Myocyte (in vitro differentiated cells): ENCODE measurements at places on chromosomes 7 and 10.

- DNase-seq = no peak
These were observed 32.6 kb downstream of the DDIT4 start for GRCh38 chr10:72306215-72306760.

DNA sequence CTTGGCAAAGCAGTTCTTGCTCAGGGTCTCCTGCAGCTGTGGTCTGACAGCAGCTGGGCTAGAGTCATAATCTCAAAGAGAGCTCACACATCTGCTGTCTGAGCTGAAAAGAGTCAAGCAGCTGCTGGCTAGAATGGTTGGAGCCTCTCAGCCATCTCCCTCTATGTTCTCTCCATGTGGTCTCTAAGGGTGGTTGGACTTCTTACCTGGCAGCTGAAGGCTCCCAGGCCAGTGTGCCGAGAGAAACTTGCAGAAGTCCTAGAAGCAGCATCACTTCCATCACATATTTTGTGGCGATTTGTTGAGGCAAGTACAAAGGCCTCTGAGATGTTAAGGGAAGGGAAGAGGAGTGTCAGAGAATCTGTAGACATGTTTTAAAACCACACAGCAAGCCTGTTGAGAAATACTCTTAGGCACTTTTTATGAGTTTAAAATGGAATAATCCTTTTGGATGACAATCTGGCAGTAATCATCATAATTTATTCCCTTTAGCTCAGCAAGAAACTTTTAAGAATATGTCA lies 93.2 kb downstream of the REEP3 start:
- peak; percentile 94 for DNase-seq

DNA sequence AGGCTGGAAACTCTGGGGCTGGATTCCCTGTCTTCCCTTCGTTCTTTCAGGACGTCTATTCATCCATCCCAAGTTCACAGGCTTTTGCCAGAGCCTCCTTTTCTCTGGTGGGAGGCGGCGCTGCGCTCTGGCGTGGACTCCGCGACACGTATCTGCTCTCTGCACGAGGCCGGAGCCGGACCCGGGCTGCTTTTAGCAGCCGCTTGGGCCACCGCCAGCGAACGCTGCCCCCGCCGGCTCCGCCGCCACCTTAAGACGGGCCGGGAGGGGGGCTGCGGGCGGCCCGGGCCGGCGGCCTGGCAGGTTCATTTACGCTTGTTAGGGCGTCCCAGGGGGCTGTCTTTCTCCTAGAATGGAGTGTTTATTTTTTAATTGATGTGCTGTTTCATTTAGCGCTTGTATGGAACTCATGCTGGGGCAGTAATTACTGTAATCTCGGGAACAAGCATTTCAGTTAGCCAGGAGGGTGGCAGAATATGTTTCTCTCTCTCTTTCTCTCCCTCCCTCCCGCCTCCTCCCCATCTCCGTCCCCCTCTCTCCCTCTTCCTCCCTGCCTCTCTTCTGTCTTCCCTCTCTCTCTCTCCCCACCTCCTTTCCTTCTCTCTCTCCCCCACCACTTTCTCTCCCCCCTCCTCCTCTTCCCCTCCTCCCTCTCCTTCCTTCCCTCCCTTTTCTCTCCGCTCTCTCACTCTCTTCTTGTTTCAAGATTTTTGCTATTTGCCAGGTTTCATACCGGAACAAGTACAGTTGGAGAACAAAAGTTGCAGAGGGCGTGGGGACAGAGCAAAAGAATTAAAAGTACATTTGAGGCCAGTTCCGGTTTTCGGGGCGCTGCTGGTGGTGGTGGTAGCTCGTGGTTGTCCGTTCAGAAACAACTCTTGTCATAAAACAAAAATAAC lies 1.3 kb upstream of the FZD8 start:
- DNase-seq = peak; percentile 65

GRCh38 chr10:118910702-118911101 lies 118.8 kb upstream of the NANOS1 start:
- no peak for DNase-seq

DNA sequence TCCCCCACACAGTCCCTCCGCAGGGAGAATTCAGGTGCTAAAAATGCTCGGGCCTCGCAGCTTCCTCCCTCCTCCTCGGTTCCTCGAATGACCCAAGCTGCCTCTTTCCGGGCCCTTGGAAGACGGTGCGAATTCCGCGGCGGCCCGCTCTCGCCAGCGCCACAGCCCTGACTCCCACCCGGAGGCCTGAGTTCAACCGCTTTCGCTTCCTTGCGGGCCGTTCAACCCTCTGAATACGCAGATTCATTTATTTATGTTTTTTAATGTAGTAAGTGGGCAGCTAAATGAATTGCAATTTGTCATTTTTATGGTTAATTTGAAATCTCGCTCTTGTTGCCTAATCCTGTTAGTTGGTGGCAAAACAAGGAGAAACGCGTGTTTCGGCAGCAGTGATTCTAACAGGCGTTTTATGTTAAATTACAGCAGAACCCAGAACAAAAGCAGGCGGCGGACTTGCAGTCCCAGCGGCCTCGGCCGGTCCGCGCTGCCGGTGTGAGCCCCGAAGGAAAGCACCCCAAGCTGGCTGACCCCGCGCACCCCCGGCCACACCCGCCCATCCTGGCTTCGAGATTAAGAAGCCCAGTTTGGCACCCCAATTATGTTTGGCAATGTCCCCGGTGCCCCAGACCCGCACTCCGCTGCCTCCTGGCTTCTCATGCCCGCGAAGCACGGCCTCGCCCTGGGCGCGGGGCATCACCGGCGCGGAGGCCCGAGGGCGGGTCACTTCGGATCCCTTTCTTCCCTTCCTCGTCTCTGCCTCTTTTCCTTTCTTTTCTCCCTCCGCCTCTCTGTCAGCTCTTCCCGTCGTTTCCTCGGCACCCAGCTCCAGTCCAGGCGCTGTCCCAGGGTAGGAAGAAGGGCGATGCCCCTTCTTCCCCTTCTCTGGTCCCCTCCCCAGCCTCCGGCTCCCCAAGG lies 75.9 kb downstream of the INSIG1 start:
- DNase-seq = no peak

DNA sequence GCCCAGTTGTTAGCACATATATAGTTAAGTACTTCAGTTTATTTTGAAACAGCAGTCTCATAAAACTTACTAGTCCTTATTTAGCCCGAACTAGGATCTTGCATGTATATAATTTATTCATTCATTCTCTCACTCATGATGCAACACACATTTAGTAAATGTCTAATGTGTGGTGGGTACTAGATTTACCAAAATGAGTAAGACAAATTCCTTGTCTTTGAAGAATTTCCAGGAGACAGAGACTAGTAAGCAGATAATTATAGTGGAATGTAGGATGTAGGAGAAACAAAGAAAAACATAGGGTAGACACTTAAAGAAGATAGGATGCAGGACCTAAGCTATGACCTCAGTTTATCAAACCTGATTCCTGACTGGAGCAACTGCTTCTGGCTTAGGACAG lies 120.2 kb upstream of the AMPH start:
- no peak for DNase-seq

DNA sequence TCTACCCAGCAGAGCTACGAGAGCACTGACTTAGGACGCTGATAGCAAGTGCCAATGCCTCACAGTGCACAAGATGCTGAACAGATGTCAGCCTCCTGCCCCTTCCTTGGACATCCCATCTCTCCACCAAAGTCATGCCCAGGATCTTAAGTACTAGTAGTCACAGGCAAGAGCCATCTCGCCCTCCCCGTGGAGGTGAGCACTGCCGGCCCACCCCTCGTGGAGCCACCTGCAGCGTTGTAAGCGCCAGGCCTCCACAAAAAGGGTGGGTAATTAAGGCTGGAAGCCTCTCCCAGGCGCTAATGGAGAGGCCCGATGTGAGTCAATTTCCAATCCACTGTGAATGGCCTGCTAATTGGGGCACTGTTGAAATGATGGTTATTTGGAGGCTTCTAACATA lies 156.2 kb downstream of the GRID1 start:
- DNase-seq = no peak

- DNase-seq = peak; percentile 98
These were observed 99.7 kb downstream of the TNS3 start for GRCh38 chr7:47482013-47482875.

GRCh38 chr10:24720096-24720495 lies 3.6 kb downstream of the ARHGAP21 start:
- DNase-seq = no peak

- no peak for DNase-seq
These were observed 39.0 kb downstream of the DIP2C start for GRCh38 chr10:650441-650851.

- DNase-seq = no peak
These were observed 12.5 kb downstream of the ITPRIP start for GRCh38 chr10:104325436-104326435.

- DNase-seq = no peak
These were observed 17.1 kb downstream of the VOPP1 start for GRCh38 chr7:55555160-55555559.

GRCh38 chr10:54131833-54132232 lies 669.2 kb downstream of the PCDH15 start:
- DNase-seq = no peak

GRCh38 chr10:98391065-98391464 lies 23.9 kb downstream of the PYROXD2 start:
- DNase-seq = no peak

DNA sequence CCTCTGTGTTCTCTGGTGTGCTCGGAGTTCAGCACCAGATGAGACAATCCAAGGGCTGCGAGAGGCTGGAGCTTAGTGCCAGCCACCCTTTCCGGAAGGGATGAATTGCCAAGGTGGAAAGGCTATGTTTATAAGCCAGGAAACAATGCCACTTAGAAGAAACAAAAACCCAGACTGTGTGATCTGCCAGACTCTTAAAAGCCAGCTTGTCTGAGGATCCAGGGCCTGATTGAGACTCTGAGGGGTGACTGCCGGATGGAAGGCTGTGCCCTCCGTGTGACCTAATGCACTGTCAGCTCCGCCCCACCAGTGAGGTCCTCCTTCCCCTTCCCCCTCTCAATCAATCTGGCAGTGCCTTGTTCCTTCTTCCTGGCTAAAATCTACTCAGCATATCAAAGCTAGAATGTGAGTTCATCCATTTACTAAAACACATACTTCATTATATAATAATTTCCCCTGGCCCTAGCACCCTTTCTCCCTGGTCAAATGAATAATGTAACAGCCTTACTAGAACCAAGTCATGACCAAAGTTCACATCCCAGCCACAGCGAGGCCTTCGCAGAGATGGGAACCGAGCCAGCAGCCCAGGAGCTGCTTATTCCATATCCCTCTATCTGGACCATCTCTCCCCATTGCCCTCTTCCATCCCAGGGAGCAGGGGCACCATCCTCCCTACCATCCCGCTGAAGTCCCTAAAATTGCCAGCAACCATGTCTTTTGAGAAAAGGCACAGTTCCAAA lies 25.5 kb downstream of the FAM107B start:
- DNase-seq = no peak

- no peak for DNase-seq
These were observed 258.6 kb upstream of the NFE2L3 start for GRCh38 chr7:25893436-25893835.

DNA sequence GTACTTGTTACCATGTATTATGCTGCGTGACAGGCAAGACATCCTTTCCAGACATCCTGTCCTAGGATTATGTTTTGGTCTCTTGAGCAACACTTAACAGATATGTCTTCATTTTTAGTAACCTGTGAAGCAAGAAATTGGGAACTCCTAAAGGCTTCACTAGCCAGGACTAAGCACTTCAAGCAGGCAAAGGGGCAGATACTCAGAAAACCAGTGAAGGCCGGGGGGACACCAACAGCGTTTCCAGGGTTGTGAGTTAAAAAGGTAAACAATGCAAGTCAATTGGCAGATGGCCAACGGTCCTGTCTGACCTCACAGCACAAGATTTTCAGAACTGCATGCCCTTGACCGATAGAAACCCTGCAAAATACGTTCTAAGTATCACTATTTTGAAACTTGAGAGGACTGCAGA lies 77.6 kb upstream of the SFMBT2 start:
- DNase-seq = no peak

- DNase-seq = peak; percentile 8
These were observed 639.7 kb downstream of the AUTS2 start for GRCh38 chr7:70237831-70238575.

GRCh38 chr10:15469111-15469510 lies 98.0 kb upstream of the FAM171A1 start:
- DNase-seq = no peak

DNA sequence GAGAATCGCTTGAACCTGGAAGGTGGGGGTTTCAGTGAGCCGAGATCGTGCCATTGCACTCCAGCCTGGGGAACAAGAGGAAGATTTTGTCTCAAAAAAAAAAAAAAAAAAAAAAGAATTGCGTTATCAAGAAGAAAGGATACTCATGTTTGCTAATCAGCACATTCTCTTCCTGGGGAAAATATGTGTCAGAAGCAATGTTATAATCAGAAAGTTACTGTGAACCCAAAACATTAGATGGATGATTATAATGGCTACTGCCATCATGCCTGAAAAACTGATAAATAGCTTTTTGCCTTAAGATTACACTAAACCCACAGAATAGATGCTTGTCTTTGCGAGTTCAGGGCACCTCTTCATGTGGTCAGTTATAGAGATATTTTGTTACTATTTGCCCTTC lies 24.3 kb upstream of the GNAI1 start:
- DNase-seq = no peak

GRCh38 chr10:18021725-18022480 lies 70.2 kb downstream of the SLC39A12 start:
- no peak for DNase-seq

GRCh38 chr7:48441848-48442492 lies 270.7 kb downstream of the ABCA13 start:
- no peak for DNase-seq

GRCh38 chr10:52577047-52577446 lies 195.5 kb downstream of the MBL2 start:
- no peak for DNase-seq
